ENCODE measurements at places on chromosomes 2 and 18.

GRCh38 chr2:100317634-100318033, 4.7 kb downstream of the LONRF2 start:
- no peak for DNase-seq

DNA sequence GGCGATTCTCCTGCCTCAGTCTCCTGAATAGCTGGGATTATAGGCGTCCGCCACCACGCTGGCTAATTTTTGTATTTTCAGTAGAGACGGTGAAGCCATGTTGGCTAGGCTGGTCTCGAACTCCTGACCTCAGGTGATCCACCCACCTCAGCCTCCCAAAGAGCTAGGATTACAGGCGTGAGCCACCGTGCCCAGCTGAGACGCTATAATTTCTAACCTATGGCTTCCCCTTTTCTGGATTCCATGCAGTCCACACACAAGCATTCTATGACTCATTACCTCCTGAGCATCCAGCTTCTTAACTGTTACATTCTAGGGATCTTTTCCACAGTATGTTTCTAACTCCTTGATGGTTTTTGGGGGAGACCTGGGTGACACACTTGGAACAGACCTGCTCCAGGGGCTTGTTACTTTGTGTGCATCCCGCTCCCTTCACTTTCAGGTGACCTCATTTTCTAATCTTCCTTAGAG, 11.8 kb upstream of the KCMF1 start:
- no peak for DNase-seq

DNA sequence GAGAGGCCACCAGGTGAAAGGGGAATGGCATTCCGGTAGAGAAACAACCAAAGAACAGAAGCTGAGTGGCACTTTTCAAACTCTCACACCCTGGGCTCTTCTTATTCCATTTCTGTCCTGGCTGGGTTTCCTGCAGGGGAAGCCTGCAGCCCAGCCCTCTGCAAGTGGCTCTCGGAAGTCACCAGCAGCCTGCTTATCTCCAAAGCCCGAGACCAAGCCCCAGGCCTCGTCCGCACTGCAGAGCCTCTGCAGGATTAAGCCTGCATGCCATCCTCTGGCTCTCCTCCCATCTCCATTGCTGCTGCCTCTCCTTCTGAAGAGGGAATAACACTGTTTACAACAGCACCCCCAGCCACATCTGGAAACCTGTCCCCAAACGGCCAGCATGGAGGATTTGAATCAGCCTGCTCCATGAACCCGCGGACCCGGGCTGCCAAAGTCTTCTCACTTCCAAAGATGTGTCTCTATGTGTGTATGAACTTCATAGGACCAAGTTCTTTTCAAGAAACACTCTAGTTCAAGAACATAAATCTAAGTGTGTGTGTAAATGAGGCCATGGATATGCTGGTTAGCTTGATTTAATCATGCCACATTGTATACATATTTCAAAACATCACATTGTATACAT, 54.2 kb downstream of the DIPK1C start:
- no peak for DNase-seq

DNA sequence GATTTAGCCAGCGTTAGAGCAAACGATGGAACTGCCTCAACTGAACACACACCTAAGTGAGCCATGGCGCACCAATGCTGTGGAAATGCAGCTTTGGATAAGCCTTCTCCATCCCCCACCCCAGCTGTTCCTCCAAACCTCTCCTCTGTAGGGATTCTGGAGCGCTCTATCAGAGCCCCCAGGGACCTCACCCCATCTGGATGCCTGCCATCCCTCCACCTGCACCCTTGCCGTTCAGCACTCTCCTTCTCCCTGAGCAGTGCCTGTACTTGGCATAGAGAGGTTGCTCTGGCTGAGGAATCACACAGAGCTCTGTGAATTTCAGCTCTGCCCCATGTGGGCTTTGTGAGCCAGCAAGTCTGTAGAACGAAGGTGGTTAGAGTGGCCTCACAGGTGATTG, 42.8 kb upstream of the INHBB start:
- no peak for DNase-seq

DNA sequence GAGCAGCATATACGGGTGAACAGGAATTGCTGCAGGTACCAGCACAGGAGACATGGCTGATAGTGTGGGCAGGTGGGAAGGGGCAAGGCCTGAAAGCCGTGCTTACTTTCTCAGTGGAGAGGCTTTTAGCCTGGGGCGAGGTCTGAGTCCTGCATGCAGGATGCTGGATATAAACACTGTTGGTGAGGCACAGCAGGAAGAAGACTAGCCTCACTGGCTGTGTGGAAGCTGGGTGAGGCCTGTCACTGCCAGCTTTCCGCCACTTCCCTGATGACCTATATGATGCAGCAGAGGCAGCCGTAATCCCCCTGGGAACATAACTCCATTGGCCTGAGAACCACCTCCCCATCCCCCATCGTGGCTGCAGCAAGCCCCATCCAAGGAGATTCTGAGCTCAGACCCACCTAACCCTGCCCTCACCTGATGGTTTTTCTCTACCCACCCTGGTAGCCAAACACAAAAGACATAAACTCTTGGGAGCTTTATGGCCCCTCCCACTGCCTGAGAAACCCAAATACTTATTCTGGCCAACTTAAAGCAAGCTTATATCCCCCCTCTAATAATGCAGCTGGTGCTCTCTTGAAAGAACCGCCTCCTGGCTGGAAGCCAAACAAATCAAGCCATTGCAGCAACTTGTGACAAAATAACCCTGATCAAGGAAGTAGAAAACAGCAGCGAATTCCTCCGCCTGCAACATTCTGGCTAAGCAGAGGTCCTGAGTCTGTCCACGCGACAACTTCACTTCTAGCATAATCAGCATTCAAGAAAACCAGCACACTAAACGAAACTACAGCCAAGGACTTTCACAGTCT, 54.6 kb upstream of the DSC1 start:
- no peak for DNase-seq

Measured in AG04449 (cell line).